Ovary (tissue), 10 donors: ENCODE measurements at places on chromosomes 16 and 17.

- DNase-seq = peak; percentile 65
Measured at GRCh38 chr17:51258756-51259563, 889 bp downstream of the MBTD1 start.

- DNase-seq = no peak
Measured at GRCh38 chr16:20865420-20866131, 34.6 kb downstream of the DCUN1D3 start.

DNA sequence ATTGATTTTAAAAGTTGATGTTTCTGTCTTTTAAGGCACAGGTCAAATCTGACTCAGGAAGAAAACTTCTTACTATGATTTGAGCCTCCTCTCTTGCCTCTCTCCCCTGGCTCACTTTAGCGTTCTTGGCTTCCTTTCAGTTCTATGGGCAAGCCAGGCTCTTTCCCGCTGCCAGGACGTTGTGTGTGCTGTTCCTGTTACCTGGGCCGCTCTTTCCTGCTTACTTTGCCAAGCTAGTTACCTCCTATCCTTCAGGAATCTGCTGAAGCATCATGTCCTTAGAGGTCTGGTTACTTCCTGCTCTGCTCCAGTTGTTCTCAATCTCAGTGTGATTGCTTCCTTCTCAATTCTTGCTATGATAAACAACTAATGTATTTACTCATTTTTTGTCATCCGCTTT is 1108.5 kb upstream of the EEF2KMT start:
- DNase-seq = no peak

DNA sequence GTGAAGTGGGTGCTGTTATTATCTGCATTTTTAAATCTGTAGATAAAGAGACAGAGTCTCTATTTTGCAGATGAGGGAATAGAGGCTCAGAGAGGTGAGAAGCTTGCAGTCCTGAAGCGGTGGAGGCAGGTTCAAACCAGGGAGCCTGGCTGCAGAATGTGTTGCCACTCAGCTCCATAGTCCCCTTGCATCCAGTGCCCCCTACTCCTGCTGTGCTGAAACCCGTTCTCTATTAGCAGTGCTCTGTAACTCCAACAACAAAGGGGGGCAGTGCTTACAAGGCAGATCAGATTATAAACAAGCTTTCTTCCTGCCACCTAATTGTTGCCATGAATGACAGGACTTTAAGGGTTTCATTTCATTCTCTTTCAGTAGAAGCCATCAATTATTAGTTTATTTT is 118.1 kb upstream of the CACNG3 start:
- DNase-seq = no peak

DNA sequence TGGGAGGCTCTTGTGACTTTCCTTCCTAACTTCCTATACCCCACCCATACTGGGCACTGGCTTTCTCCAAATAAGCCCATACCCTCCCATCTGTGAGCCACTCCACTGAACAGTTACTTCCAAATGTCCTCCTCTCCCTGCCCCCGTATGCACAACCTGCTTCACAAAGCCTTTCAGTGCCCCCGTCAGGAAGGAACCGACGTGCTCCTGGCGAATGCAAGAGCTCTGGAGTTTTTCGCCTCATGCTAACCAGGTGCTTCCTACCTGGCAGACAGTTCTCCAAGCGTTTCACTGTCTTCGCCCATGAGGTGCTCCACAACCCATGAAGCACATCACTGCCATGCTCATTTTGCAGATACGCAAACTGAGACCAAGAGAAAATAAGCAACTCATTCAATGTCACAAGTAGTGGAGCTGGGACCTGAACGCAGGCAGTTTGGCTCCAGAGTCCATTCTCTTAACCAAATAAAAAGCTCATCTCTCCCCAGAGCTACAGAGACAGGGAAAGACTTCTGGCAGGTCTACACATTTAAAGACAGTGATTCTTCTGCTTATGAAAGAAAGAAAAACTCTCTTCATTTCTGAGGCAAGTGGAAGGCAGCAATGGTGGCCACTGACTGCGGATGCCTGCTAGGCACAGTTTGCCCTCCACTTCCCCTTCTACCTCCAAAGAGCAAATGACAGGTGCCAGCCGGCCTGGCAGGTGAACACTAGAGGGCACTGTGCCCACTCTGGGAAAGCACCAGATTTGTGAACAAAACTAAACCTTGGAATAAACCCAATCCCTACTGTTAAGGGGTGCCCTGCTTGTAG is 23.8 kb downstream of the SPHK1 start:
- DNase-seq = peak; percentile 69

DNA sequence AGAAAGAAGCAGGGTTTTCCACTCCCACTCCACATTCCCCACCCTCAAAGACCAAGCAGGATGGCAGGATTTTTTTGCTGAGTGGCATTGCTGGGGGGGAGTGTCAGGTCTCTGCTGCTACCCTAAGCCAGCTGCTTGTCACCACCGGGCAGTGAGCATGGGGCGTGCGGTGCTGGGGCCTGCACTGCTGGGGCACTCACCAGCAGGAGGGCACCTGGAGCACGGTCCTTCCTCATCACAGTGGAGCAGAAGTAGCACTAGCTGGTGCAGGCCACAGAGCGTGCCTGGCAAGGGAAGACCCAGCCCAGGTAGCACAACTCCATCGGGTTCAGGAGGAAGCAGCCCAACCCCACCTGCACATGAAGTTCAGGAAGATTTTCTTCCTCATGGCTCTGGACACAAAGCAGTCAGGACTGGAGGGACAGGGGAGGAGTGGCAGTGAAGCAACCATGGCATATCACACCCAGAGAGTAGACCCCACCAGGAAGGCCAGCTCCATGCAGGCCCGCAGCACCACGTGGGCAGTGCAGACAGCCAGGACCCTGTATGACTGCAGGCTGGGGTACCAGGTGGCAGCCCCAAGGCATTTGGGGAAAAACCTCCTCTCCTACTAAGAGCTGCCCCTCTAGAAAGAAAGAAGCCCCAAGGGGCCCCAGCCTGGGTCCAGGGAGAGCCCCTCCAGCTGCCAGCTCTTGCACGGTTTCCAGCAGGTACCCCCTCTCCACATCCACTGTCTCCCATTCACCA is 16.7 kb upstream of the MYO18A start:
- no peak for DNase-seq

DNA sequence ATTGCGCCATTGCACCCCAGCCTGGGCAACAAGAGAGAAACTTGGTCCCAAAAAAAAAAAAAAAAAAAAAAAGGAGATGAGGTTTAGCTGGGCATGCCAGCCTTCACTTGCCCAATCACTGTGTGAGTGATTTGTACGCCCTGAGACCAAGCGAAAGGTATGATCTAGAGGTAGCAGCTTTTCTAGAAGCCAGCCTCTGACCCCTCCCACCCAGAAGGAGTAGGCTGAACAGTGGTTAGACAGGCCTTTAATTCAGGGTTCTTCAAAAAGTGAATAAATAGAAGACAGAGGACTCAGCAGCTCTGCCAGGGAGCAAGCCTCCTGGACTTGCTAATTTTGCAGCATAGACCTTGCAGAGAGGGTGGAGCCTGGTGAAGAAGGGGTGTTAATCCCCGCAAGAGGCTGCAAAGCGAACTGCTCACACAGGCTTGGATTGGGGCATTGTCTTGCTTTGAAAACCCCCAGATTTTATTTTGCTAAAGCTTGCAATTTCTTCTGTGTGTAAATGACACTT is 7.1 kb upstream of the CYTH1 start:
- no peak for DNase-seq

GRCh38 chr16:28935346-28935745 is 3.6 kb downstream of the CD19 start:
- no peak for DNase-seq

GRCh38 chr17:31155208-31155810 is 60.5 kb downstream of the NF1 start:
- DNase-seq = no peak

- no peak for DNase-seq
Measured at GRCh38 chr17:28472871-28473497, 460 bp upstream of the SLC13A2 start.

DNA sequence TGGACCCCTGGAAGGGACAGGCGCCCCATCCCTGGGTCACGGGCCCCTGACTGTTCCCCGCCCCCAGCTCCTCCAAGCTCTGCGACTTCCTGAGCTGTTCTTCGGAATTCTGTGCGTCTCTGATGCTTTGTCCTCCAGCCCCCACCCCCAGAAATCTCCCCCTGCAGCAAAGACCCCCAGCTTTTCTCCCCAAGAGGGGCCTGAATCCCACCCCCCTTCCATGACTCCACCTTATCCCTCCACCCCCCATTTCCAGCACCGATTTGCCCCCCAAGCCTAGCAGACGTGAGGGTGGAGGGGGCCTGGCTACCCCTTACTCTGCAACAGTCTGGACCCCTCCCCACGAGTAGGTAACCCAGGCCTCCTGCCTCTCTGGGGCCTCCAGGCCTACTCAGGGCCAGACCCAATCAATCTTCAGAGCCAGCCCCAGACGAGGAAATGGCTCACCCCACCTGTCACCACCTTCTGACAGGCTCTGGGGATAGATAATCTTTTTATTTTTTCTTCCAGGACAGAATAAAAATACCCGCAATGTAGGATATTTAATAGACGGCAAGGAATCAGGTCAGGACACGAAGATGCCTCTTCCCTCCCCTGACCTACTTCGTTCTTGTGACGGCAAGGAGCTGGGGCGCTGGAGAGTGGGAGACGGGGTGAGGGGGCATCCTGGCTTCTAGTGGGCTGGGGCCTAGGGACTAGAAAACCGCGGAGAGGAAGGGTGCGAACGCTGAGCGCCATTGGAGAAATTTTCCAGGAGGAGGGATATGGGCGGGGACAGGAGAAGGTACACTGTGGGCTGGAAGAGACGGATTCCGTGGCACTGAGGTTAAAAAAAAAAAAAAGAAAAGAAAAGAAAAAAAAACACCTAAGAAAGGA is 744 bp upstream of the PLXDC1 start:
- DNase-seq = peak; percentile 50

- DNase-seq = no peak
Measured at GRCh38 chr16:86975445-86975844, 341.7 kb downstream of the C16orf95 start.

DNA sequence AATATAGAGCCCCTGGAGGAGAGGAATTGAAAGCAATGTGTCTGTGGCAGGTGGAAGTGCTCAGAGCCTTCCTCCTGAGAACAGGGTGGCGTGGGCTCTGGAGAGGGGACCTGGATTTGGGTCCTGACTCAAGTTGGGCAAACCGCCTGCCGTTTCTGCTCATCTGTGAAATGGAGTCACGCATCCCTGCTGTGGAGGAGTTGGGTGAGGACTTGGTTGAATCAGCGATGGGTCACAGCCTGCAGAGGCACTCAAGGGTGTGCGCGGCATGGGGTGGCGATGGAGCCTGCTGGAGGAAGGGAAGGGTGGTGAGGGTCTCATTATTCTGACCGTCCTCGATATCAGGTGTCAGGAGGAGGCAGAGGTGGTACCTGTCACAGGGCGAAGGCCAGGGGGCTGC is 3.1 kb downstream of the ADAD2 start:
- no peak for DNase-seq

GRCh38 chr17:31446195-31446967 is 54.9 kb downstream of the RAB11FIP4 start:
- DNase-seq = no peak

GRCh38 chr16:69039333-69039941 is 66.0 kb upstream of the HAS3 start:
- DNase-seq = no peak

DNA sequence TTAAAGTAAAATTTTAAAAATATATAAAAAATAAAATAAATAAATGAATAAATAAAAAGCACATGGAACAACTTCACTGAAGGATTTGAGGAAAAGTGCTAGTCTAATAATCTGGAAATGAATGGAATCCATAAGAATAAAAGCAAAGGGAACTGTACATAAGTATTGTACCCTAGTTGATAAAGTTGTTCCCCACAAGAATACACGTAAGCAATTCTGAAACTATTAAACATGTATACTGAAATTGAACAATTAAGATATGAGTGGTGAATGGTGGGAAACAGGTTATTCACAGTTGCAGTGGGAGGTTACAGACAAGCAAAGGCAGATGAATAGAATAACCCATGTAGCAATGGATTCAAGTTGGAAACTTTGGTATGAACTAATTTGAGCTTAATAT is 853.2 kb upstream of the SOX9 start:
- no peak for DNase-seq

DNA sequence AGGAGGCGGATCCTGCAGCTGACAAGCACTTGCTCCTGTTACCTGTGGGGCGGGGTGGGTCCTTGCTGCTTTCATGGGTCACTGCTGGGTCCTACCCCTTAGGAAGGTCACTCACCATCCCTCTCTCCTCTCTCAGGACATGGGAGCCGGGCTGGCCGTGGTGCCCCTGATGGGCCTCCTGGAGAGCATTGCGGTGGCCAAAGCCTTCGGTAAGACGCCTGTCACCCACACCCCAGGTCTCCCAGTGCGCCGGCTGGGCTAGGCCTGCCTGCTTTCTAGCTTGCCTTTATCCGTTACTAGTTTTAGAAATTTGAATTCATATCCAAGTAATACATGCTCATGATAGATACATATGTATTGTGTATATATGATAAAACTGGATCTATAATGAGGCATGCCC is 17.2 kb downstream of the SLC26A11 start:
- DNase-seq = no peak

DNA sequence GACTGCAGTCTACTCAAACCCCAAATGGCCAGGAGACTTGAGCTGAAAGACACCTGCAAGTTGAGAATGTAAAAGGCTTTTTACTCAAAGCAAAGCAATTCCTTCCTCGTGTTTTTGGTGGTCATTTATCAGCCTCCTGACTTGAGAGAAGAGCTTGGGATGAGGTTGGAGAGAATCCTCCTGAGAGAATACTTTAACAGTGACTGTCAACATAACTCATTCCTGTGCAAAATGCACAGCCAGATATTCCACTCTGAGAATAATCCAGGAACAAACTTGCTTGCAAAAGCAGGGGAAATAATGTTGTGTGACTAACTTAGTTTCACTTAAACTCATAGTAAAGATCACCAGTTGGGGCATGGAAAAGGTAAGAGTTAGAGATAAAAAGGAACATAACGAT is 53.4 kb downstream of the SNTB2 start:
- DNase-seq = no peak

- DNase-seq = no peak
Measured at GRCh38 chr17:4947010-4947410, 1.3 kb downstream of the PFN1 start.

DNA sequence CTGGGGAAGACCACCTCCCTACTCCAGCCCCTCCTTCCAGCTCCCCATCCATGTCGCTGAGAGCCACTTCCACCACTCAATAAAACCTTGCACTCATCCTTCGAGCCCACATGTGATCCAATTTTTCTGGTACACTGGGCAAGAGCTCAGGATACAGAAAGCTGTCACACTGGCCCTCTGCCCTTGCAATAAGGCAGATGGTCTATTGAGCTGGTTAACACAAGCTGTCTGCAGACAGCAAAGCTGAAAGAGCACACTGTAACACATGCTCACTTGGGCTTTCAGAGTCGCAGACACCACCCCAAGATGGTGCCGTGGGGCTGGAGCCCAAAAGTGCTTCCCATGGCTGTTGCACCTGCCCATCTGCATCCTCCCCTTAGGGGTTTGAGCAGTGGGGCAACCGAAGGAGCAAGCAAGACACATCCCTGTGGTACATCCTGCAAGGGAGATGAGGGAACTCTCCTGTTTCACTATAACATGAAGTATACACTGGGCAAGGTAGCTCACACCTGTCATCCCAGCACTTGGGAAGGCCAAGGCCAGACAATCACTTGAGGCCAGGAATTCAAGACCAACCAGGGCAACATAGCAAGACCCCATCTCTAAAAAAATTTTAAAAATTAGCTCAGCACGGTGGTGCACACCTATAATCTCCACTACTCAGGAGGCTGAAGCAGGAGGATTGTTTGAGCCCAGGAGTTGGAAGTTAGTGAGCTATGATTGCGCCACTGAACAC is 52.8 kb upstream of the C17orf78 start:
- DNase-seq = no peak
